DMS 273 treated with DMSO at 0.1 percent for 48 hours (cell line): ENCODE measurements at places on chromosomes 1 and 21.
A peak's percentile ranks its signal among the peaks of the same experiment; 100 is the strongest.

DNA sequence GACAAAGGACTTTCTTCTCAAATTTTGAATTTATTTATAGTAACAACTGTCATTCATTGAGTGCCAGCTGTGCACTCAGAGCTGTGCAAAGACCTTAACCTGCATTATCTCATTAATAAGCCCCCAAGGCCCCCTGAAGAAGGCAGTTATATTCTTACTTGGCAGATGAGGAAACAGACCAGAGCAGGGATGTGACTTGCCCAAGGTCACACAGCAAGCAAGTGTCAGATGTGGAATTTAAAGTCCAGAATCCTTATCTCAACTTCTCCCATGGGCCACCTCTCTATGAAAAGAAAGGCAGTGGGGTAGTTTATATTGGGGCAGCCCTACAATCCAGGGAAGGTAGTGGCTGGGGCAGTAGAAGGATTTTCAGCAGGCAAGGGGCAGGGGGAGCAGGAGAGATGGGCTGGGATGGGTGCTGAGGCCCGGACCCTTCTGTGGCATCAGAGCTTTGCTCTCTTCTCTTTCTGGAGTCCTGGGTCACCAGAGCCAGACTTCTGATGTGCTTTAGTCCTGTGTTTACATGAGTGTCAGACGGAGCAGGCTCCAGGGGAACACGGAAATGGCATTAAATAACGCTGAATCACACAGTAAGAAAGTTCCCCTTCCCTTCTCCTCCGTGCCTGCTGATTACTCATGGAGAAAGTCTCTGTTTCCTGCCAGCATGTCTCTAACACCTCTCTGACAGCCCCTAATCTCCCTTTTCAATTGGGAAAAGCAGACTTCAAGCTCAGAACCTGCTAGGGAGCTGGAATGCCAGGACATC is 39.5 kb downstream of the EPHB2 start:
- DNase-seq = no peak

DNA sequence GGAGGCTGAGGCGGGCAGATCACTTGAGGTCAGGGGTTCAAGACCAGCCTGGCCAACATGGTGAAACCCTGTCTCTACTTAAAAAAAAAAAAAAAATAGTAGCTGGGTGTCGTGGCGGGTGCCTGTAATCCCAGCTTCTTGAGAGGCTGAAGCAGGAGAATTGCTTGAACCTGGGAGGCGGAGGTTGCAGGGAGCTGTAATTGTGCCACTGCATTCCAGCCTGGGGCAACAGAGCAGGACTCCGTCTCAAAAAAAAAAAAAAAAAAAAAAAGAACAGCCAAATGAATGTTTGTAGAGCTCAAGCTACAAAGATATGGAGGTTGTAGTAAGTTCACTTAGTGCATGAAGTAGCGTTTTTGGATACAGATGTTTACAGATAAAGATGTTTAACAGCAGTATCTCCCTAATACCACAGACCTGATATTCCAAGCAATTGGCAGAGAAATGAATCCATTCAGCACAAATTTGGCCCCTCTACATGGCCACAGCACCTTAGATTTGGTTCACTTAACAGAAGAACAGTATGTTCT is 49.5 kb upstream of the IPO9 start:
- DNase-seq = no peak

GRCh38 chr1:99457381-99458165 is 188.3 kb upstream of the PALMD start:
- no peak for DNase-seq

- no peak for DNase-seq
Observed at GRCh38 chr1:214295934-214296333, 15.0 kb downstream of the SMYD2 start.

DNA sequence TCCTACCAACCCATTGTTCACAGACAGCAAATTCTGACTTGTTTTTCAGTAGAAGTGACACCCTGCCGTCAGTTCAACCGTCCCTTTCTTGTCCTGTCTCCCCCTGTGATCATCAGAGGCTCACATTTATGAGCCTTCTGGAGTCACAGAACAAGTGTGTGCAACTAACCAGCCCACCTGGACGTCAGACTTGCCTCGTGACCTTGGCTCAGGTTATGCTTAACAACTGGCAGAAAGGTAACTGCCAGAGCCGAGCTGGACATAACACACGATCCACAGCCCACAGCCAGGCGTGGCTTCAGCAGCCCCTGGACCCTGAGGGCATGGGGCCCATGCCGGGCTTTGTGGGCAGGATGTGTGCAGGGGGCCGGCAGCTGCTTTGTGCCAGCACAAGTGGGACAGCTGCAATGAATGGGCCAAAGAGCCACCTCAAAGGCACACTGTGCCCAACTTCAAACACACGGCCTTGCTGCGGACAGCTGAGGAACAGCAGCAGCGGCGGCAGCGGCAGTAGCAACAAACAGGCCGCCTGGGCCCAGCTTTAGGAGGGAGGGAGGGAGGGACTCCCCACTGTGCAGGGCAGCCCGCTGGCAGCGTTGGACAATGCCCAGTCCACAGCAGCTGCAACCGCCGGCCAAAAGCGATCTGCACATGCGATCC is 103.9 kb downstream of the ZBTB18 start:
- no peak for DNase-seq

DNA sequence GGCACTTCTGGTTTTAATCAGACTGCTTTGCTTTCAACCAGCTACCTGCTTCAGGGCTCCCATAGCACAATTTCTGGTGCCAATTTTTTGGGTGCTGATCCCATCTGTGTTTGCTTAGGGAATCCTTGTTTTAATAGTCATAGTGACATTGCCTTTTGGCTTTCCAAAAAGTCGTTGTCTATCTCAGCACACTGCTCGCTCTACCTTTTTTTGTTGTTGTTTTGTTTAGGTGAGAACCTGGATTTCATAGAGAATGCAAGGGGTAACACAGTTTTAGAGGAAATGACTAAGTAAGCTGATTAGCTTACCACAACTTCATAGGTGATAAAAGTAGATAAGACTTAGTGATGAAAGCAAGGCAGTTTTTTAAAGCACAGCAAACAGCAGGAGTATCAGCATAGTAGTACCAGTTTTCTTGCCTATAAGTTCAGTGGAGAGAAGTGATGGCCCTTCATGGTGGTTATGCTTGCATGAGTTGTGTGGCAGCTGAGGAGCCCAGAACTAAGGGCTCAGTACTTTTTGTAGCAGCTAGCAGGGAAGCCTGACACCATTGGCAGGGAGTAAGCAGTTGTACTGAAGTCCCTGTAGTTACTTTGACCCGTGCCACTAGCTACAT is 31.3 kb downstream of the NEK7 start:
- no peak for DNase-seq

DNA sequence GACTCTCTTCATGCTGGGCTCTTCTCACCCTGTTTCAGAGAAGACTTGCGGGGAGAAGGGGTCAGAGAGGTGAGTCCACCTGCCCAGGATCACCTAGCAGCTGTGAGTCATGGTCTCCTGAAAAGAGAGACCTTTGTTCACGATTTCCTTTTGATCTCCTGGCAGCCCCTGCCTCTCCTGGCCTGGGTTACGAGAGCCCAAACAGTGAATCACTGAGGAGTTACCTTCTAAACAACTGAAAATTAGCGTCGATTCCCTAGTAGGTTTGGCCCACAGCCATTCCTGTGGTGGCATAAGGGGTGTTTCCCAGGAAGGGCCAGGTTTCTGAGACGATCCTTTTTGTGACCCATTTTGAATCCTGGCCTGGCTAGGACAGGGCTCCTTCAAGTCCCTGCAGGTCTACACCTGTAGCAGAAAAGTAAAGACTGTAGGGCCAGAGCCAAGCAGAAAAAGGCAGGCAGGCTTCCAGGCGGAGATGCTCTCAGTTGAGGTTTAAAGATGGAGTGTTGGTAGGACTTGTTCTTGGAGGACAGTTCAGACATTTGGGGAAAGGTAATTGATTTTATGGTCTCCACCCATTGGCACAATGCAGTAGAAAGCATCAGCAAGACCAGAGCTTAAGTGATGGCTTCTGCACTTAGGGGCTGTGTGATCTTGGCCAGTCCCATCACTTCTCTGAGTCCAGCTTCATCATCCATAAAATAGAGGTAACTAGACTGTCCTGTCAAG is 2.1 kb upstream of the PLA2G2E start:
- DNase-seq = no peak

GRCh38 chr1:43207229-43207853 is 35.2 kb downstream of the CFAP57 start:
- DNase-seq = no peak

DNA sequence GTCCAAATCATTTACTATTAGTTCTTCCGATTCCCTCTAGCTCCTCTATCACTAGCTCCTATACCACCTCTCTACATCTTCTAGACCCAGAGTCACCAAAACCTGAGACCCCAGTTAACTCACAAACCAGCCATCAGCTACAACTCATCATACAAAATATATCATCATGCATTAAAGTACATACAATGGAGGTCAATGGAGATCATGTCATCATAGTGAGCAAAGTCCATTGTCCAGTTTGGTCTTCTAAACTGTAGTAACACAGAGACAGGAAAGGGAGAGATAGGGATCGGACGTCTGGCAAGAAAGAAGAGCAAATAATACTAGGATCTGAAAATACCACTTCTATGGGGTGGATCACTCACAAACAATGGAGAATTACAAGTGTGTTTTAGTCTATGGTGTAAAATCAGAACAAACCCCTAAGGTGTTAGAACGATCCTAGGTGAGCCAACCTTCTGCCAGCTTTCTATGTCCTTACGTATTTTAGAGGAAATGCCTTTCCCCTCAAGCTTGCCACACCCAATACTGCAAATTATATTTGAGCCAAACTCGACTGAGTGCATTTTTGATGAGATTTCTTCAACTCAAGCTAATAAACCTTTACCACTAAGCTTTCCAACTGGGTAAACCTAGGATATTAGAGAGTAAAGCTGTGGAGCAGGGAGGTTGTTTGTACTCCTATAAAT is 3.9 kb downstream of the ADIPOR1 start:
- DNase-seq = no peak

DNA sequence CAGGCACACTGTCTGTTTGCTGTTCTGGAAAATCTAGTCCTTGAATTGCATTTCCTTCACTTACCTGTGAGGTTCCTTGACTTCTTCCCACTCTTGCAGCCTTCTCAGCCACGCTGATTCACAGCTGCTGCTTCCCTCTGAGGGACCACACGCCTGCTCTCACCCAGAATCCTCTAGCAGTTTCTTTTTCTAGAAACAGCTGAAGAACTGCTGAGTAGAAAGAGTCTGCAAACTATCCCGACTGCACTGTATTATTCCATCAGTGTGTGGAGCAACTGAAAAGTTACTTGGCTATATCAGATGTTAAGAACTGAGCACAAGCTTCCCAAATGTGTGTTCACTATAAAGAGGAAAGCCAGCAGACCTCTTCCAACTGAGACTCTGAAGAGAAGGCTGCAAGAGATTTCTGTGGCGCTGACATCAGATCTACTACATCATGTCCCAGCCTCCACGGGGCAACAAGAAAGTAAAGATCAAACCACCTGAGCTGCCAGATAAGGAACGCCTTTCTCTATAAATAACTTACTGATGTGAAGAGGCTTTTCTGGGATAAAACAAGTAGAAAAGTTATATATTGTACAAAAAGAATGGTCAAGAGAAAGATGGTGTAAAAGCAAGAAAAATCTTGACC is 226.6 kb downstream of the RERE start:
- no peak for DNase-seq

DNA sequence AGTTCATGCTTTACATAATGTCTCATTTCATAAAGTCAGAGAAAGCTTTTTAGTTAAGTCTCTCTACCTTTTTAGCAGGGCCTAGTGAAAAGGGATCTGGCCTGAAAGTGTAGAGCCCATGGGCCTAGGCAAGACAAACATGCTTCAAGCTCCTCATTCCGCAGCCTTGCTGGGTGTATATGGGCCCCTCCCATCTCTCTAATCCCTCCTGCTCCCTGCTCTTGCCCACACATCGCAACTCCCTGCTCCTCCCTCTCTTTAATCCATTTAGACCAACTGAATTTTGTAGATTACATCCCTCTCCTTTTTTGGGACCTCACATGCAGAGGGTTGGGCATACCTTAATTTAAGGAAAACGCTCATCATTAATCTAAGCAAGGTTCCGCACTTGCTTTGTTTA is 42.3 kb upstream of the CCDC190 start:
- DNase-seq = peak; percentile 17

GRCh38 chr1:215635827-215636226 is 68.7 kb downstream of the KCTD3 start:
- DNase-seq = no peak

- no peak for DNase-seq
Observed at GRCh38 chr1:43526002-43526401, 4.7 kb upstream of the PTPRF start.

- DNase-seq = no peak
Observed at GRCh38 chr1:53134042-53134485, 8.4 kb downstream of the SLC1A7 start.

GRCh38 chr21:33023574-33024200 is 2.0 kb upstream of the OLIG2 start:
- DNase-seq = no peak

DNA sequence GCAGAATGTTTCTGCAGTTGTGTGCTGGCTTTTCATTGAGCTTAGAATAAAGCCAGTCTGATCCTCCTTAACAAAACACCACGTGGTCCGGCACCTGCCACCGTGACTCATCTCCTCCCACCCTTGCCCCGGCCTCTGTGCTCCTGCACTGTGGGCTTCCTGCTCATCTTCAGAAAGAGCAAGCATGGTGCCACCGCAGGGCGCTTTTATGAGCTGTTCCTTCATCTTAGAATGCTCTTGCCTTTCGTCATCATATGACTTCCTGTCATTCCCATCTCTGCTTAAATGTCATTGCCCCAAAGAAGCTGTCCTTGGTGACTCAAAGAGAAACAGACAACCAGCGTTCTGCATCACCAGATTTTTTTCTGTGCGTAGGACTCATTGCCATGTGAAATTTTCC is 117.8 kb downstream of the HHAT start:
- no peak for DNase-seq

- no peak for DNase-seq
Observed at GRCh38 chr21:45373991-45374816, 30.8 kb upstream of the COL18A1 start.

- DNase-seq = no peak
Observed at GRCh38 chr1:54816951-54817350, 15.8 kb upstream of the TTC22 start.

DNA sequence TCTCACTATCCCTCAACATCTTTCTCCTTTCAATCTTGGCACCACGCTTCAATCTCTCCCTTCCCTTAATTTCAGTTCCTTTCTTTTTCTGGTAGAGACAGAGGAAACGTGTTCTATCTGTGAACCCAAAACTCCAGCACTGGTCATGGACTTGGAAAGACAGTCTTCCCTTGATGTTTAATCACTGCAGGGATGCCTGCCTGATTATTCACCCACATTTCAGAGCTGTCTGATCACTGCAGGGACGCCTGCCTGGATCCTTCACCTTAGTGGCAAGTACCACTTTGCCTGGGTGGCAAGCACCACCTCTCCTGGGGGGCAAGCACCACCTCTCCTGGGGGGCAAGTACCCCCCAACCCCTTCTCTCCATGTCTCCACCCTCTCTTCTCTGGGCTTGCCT is 27.8 kb downstream of the SELL start:
- DNase-seq = no peak

- no peak for DNase-seq
Observed at GRCh38 chr1:109876617-109877316, 33.9 kb upstream of the CSF1 start.
